Stimulated activated CD4-positive, alpha-beta T cell treated with anti-CD3 and anti-CD28 coated beads, Interleukin-15, amount 100 ng/mL, for 1 hour (primary cell): ENCODE measurements at places on chromosomes 6 and 20.

GRCh38 chr6:170050591-170051041, 240.3 kb downstream of the DLL1 start:
- DNase-seq: no peak

DNA sequence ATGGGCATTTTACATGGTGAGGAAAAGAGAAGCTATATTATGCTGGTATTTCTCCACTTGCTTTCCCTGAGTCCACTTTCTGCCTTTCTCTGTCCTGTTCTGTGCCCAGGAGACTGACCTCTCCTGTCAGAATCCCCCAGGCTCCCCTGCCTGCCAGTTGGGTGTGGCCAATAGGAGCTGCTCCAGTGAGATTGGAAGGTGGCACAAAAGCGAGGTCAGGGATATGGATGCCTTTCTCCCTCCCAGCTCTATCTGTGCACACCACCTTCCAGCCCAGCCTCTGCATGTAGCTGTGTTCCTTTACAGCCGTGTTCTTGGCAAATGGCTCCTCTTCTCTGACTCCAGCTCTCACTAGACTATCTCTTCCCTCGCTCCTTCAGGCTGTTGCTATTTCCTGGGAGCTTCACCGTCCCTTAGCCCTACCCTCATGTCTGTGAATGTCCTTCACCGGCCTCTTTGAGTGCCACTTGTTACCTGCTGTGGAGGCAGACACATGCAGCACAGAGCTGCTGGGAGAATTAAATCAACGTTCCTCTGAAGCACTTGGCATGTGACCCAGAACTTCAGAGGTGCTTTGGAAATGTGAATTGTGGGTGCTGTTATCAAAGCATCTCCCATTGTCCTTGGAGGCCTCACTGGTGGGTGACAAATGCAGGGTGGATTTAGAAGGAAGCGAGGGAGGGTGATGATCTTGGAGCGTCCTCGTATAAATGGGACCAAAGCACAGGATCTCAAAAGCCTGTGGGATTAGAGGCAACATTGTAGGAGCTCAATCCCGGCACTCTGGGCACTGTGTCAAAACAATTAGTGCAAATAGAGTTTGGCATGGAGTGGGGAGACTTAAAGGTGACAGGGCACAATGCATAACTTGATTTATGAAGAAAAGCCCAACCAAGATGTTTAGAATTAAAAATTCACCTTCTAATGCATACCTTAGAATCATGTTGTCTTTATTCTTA, 28.9 kb upstream of the RALGAPA2 start:
- no peak for DNase-seq

GRCh38 chr6:28525496-28526039, at the start of gene GPX5:
Gene GPX5 (plus strand): TSS chr6:28525881. CDS start chr6:28526014, 133 bp downstream.
- DNase-seq: no peak

DNA sequence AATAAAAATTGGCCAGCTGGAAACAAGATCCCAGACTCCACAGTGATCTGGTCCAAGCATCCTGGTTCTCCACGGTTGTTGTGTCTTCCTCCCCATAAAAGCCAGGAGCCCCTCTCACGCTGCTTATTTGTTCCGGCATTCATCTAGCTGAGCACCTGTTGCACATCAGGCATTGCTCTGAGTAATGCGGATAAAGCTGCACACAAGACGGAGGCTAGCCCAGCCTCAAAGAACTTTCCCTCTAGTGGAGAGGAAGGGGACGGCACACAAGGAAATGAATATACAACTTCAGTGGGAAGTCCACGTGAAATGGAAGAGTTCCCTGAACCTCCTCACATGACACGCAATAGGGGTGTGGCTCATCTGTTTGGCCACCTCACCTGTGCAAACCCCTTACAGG, 30.3 kb upstream of the NXT1 start:
- no peak for DNase-seq

GRCh38 chr20:36929290-36929689, 22.2 kb downstream of the SAMHD1 start:
- no peak for DNase-seq

- DNase-seq: no peak
These were observed 36.6 kb downstream of the ADGRF1 start for GRCh38 chr6:47005486-47005885.

DNA sequence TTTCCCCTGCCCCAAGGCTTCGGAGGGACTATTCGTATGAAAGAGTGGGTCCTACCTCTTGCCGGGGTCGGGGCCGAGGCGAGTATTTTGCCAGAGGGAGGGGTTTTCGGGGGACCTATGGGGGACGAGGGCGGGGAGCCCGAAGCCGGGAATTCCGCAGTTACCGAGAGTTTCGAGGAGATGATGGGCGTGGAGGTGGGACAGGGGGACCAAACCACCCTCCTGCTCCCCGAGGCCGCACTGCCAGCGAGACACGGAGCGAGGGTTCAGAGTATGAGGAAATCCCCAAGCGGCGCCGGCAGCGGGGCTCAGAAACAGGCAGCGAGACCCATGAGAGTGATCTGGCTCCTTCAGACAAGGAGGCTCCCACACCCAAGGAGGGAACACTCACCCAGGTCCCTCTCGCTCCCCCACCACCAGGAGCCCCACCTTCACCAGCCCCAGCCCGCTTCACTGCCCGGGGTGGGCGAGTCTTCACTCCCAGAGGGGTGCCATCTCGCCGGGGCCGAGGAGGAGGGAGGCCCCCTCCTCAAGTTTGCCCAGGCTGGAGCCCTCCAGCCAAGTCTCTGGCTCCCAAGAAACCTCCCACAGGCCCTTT, 11.3 kb downstream of the PRRC2A start:
- DNase-seq: no peak

- no peak for DNase-seq
These were observed 25.1 kb upstream of the RPP40 start for GRCh38 chr6:5028921-5029320.

- DNase-seq: no peak
These were observed 71.8 kb downstream of the RIOK1 start for GRCh38 chr6:7461416-7461815.

GRCh38 chr20:57782631-57783041, 72.8 kb upstream of the PMEPA1 start:
- DNase-seq: no peak

DNA sequence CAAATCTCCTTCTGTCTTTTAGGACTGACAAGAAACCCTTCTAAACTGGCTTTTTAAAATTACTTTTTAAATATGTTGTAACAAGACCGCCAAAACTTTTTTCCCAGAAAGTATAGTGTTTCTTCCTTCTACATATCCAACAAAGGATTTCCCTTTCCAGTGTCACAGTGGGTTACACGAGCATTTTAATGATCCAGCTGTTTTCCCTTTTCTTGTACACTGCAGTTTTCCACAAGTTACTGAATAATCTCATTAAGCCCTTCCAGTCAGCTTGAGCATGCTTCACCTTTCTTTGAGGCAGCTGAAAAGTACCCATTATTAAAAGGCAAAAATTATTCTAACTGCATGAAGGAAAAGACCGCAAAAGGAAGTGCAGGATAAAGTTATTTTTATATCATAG, 48.6 kb downstream of the CD24 start:
- no peak for DNase-seq

DNA sequence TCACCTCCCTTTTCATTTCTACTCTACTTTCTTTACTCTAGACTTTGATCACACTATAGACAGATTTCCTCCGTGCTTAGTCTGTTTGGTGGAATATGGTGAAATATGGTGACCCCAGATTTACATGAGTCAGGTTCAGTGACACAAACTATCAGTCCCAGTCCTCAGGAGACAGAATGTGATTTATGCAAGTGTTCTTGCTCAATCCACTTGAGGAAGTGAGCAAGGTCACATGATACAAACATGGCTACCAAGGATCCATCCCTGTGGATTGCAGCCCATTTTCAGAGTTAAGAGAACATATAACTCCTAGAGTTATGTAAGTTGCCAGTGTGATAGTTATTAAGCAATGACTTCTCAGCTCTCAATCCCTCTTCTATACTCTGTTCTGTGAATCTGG, 23.7 kb upstream of the TSHZ2 start:
- no peak for DNase-seq

DNA sequence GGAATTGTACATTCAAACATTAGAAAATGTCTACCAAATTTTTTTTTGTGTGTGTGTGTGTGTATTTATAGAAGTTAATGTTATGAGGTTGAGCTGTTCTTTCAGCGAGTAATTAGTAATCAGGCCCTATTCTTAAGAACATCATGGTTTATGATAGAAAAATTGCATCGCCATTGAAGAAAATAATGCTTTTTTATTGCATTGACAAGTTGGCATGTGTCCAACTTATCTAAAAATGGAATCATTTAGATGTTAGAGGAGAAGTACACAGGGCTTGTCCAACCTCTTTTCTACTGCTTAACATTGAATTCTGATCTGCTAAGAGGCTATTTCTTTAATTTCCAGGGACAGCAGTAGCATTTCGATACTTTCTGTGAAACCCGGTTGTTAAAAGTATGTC, 61.6 kb upstream of the ADGRG6 start:
- no peak for DNase-seq

GRCh38 chr6:149168968-149169367, 148.5 kb upstream of the TAB2 start:
- DNase-seq: no peak

- DNase-seq: no peak
These were observed 29.9 kb upstream of the MTHFD1L start for GRCh38 chr6:150835620-150836019.

DNA sequence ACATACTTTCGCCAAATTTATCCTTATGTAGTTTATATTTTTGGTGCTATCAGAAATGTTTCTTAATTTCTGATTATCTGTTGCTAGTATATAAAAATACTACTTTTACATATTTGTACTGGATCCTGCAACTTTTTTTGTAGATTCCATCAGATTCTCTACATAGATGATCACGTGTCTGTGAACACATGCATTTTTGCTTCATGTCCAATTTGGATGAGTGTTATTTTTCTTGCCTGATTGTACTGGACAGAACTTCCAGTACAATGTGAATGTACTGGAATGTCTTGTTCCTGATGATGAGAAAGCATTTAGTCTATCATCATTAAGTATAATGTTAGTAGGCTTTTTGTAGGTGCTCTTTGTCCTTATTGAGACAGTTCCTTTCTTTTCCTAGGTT, 25.0 kb upstream of the SSR1 start:
- DNase-seq: no peak

- DNase-seq: no peak
These were observed 29.2 kb downstream of the DEFB114 start for GRCh38 chr6:49934770-49935169.

DNA sequence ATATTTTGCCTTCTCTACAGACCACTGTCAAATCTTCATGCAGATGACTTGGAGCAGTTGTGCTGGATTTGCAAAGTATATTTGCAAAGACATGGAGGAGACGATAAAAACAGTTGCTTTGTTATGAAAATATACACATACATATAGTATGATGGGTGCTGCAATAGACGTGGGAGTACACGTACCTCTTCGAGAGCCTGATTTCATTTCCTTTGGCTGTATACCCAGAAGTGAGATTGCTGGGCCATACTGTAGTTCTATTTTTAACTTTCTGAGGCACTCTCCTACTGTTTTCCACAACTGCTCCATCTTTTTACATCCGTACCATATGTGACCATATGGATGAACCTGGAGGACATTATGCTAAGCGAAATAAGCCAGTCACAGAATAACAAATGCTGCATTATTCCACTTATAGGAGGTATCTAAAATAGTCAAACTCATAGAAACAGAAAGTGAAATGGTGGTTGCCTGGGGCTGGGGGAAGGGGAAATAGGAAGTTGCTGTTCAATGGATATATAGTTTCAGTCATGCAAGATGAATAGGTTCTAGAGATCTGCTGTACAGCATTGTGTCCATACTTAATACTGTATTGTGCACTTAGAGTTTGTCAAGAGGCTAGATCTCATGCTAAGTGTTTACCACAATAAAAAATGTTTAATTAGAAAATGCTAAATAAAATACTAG, 223.8 kb downstream of the HAO1 start:
- no peak for DNase-seq

DNA sequence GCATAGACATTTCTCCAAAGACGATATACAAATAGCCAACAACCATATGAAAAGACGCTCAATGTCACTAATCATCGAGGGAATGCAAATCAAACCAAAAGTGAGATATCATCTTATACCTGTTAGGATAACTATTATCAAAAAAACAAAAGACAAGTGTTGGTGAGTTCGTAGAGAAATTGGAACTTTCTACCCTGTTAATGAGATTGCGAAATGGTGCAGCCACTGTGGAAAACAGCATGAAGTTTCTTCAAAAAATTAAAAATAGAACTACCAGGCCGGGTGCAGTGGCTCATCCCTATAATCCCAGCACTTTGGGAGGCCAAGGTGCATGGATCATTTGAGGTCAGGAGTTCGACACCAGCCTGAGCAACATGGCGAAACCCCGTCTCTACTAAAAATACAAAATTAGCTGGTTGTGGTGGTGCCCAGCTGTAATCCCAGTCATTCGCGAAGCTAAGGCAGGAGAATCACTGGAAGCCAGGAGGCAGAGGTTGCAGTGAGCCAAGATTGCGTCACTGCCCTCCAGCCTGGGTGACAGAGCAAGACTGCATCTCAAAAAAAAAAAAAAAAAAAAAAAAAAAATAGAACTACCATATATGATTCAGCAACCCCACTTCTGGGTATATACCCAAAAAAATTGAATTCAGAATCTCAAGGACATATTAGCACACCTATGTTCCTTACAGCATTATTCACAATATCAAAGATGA, 170.0 kb upstream of the ZNF184 start:
- no peak for DNase-seq
